IMR-90 (cell line): ENCODE measurements at places on chromosomes 16 and 17. TPM values are rescaled to one million over a fixed set of nuclear protein-coding genes. Genes with fewer than 3 reads are reported as not detected.

The PRR11 gene
- 8.6 and 19.7 TPM in 2 replicates for total RNA-seq

The SULT1A2 gene
- not detected in 2 replicates for total RNA-seq

The RAPGEFL1 gene
- total RNA-seq: 0.28 and 0.54 TPM in 2 replicates

The HCRT gene
- not detected in 2 replicates for total RNA-seq

The MEFV gene
- not detected in 2 replicates for total RNA-seq

The TEKT5 gene
- total RNA-seq: not detected in 2 replicates

The SALL1 gene
- 0.83 and 0.90 TPM in 2 replicates for total RNA-seq

The NPB gene
- total RNA-seq: under 0.01 TPM in 1 of 2 replicates, not detected in the other

The KRTAP4-9 gene
- total RNA-seq: not detected in 2 replicates

The MYO1D gene
- 0.56 and 0.90 TPM in 2 replicates for total RNA-seq

The YBX2 gene
- not detected in 2 replicates for total RNA-seq

The ATF7IP2 gene
- total RNA-seq: 2.7 and 2.8 TPM in 2 replicates

The UNC119 gene
- 21.7 and 22.4 TPM in 2 replicates for total RNA-seq

The TBX21 gene
- total RNA-seq: not detected in 2 replicates

The IKZF3 gene
- total RNA-seq: not detected in 2 replicates

The ATP2A1 gene
- under 0.01 TPM in 1 of 2 replicates, not detected in the other for total RNA-seq

The ANKFN1 gene
- total RNA-seq: under 0.01 TPM in 1 of 2 replicates, not detected in the other

The KRT32 gene
- total RNA-seq: not detected in 2 replicates

The P2RX1 gene
- not detected in 2 replicates for total RNA-seq

The HSD17B1 gene
- 0.56 and 0.72 TPM in 2 replicates for total RNA-seq

The HOXB6 gene
- total RNA-seq: 11.1 and 11.9 TPM in 2 replicates

The CPNE7 gene
- total RNA-seq: 5.0 and 5.4 TPM in 2 replicates

The SCNN1G gene
- not detected in 2 replicates for total RNA-seq

The KRTAP2-2 gene
- total RNA-seq: not detected in 2 replicates

The SLC5A10 gene
- total RNA-seq: not detected in 2 replicates

The CENPN gene
- total RNA-seq: 22.8 and 34.4 TPM in 2 replicates

The DPEP3 gene
- total RNA-seq: not detected in 2 replicates

The PIRT gene
- not detected in 2 replicates for total RNA-seq

The SEPTIN1 gene
- not detected in 2 replicates for total RNA-seq

The SDR42E2 gene
- total RNA-seq: not detected in 2 replicates
